Stimulated activated CD4-positive, alpha-beta T cell treated with anti-CD3 and anti-CD28 coated beads, Interleukin-4, amount 100 ng/mL, for 4 hours (primary cell): ENCODE measurements at places on chromosomes 4 and X.

DNA sequence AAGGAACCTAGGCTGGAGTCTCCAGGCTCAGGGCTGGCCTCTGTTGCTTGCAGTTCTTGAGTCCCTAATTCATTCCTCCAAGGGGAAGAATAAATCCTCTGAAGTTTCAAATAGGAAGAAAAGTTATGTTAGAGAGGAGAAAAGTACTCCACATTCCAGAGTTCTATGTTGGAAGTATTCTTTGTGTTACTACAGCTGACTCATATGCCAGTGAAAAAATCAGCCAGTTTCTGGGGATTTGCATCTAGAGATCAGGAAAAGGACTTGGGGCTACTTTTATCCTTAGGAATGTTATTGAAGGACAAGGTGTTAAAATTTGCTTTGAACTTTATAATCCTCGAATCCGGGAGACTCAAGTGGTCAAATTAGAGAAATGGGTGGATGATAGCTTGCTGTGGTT, 11.7 kb upstream of the NUDT9 start:
- DNase-seq = no peak

- no peak for DNase-seq
These were observed 55.3 kb downstream of the FANCB start for GRCh38 chrX:14817571-14817970.

DNA sequence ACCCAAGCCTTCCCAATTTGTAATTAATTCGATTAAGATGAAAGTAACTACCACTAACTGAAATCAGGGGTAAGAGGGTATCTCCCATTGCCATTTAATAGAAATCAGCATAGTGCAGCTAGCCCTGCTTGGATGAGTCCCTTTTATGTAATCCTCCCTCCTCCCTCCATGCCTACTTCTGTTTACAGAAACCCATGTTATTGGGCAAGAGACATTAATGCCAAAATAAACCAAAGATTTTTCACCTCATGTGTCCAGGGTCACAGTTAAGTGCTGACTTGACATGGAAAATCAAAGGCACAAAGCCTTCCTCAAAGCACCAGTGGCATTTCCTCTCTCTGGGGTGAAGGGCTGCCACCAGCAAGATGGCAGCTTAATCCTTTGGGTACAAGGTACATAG, 50.8 kb downstream of the ZC4H2 start:
- DNase-seq = no peak

GRCh38 chrX:46398126-46398525, 147.1 kb downstream of the ZNF674 start:
- DNase-seq = no peak

- DNase-seq = no peak
These were observed 71.9 kb upstream of the RPS6KA6 start for GRCh38 chrX:84259868-84260267.

GRCh38 chr4:174521800-174522182, 497 bp downstream of the HPGD start:
- no peak for DNase-seq

DNA sequence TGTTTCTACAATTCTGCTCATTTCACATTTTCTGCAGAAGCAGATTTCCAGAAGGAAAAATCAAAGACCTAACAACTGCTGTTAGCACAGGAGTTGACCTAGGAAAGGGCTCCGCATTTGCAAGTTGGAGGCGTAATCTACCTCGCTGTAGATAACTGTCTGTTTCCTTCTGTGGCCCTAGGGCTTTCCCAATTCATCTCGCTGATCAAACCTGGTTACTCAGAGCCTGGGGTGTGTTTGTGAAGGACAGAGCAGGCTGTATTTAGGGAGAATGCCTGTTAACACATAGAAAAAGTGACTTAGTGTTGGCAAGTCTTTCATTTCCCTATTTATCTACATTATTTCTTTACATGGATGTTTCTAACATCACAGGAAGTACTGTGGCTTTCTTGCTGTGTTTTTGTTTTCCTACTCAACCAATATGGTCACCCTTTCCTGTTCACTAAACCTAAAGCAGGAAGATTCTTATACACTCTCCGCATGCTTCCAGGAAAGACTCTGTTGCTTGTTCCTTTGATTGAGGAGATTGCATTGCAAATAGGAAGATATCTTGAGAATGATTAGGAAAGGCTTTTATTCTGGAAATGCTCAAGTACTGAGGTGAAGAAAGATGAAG, 40.5 kb downstream of the AGA start:
- DNase-seq = no peak

- DNase-seq = no peak
These were observed 36.7 kb downstream of the UBQLN2 start for GRCh38 chrX:56600141-56600540.

DNA sequence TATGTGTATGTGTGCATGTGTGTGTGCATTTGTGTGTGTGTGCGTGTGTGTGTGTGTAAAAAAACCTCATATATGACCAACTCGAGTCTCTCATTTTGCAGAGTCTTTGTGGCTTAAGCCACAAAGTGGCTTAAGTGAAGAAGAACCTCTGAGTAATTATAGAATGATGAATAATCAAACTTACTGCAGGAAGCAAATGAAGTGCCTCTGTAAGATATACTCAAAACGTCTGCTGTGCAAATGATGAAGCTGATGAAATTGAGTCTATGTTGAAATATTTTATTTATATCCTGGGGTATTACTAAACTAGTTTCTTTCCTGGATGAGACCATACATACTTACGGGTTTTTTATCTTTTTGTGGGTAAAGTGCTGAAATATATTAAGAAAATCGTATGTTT, 1198.7 kb downstream of the PCDH7 start:
- DNase-seq = no peak

- no peak for DNase-seq
These were observed 619.7 kb downstream of the GRXCR1 start for GRCh38 chr4:43512253-43512652.

DNA sequence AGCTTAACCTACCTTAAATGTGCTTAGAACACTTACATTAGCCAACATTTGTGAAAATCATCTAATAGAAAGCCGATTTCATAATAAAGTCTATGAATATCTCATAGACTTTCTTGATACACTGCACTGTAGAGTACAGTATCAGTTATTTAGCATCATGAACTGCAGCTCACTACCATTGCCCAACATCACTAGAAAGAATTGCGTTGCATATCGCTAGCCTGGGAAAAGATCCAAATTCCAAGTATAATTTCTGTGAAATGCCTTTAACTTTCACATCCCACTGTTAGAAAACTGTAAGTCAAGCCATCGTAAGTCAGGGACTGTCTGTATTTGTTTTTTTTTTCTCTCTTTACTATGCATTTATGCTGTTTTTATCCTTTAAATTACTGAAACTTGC, 918.6 kb upstream of the PABPC4L start:
- no peak for DNase-seq
